ENCODE measurements at places on chromosomes 4 and X.
A peak's percentile ranks its signal among the peaks of the same experiment; 100 is the strongest.

GRCh38 chr4:121593760-121594159 is 103.0 kb downstream of the ANXA5 start:
- no peak for DNase-seq

- no peak for DNase-seq
These were observed 152.6 kb downstream of the MID1 start for GRCh38 chrX:10467793-10468192.

DNA sequence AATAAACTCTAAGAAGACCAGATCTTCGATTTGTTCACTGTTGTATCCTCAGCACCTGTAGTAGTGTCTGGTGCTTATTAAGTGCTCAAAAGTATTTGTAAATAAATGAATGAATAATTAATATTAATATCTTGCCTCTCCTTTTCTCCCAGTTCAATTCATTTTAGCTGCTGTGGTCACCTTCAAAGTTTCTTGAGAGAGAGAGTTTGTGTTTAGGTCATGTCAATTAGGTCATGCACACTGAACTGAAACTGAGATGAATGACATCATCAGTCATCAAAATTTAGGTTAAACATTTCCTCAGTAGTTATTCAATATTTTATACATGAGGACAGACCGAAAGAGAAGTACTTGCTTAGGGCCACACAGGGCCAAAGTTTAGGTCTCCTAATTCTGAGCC is 73.5 kb downstream of the ANXA3 start:
- no peak for DNase-seq

GRCh38 chr4:186669159-186669731 is 54.4 kb downstream of the FAT1 start:
- DNase-seq, result no peak

- no peak for DNase-seq
These were observed 32.7 kb upstream of the MAGED1 start for GRCh38 chrX:51860679-51861078.

GRCh38 chr4:150135134-150135772 is 57.0 kb downstream of the DCLK2 start:
- DNase-seq, result no peak

GRCh38 chrX:151397741-151398070 is 700 bp downstream of the VMA21 start:
- no peak for DNase-seq

GRCh38 chr4:140152751-140153418 is 1.1 kb downstream of the MAML3 start:
- no peak for DNase-seq

DNA sequence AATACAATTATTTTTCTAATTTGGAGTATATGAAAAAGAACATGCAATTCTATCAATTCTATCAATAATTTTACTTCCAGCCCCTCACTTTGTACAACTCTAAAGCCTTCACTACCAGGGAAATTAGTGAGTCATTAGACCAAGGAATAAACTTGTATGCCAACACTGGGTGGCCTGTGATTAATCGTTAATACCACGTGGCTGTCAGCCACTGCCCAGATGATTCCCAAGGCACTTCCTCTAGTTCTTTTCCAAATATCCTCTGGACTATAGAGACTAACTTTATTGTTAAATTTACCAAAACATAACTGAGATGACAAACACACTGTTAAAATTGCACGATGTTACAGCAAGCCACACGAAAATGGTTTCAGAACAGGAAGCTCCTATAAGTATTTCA is 45.7 kb downstream of the MID1 start:
- no peak for DNase-seq

DNA sequence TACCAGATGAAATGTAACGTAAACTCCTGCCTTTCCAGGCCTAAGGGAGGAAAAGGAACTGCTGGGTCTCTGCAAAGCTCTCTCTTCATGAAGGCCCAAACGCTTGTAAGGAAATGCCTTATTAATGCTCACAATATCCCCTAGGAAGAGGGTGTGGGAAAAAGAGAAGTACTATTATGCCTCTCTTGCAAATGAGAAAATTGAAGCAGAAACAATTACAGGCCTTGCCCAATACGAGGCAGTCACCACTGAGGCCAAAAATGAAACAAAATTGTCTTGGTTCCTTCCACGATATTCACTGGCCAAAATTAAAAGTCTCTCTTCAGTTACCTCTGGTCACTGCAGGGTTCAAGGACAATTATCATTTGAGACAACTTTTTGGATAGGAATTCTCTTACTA is 3.2 kb downstream of the SCARB2 start:
- DNase-seq, result no peak

- DNase-seq, result no peak
These were observed 105.8 kb upstream of the WDR44 start for GRCh38 chrX:118239913-118240698.

- DNase-seq, result no peak
These were observed 97.3 kb upstream of the NAP1L5 start for GRCh38 chr4:88794952-88795351.

DNA sequence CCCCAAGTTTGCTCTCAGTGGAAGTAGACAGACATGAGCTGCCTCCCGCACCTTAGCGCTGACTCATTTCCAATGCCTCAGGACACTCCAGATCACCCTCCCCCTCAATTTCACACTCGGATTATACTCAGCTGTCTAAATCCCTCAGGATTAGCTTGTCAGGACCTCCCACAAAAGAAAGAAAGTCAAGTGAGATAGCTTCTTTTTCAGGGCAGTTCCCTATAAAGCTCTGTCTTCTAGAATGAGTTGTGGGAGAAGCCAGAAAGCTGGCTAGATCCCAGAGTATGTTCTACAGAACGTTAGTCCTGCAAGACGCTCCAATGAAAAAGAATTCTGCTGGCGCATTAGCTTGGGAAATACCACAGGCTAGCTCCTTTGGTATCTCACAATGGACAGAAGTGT is 51.2 kb upstream of the MTNR1A start:
- DNase-seq, result no peak

- DNase-seq, result no peak
These were observed 155.5 kb downstream of the PDGFRA start for GRCh38 chr4:54384563-54384962.

GRCh38 chr4:41865306-41865980 is 69.8 kb upstream of the TMEM33 start:
- no peak for DNase-seq

GRCh38 chrX:11349020-11349419 is 55.8 kb downstream of the AMELX start:
- DNase-seq, result no peak

DNA sequence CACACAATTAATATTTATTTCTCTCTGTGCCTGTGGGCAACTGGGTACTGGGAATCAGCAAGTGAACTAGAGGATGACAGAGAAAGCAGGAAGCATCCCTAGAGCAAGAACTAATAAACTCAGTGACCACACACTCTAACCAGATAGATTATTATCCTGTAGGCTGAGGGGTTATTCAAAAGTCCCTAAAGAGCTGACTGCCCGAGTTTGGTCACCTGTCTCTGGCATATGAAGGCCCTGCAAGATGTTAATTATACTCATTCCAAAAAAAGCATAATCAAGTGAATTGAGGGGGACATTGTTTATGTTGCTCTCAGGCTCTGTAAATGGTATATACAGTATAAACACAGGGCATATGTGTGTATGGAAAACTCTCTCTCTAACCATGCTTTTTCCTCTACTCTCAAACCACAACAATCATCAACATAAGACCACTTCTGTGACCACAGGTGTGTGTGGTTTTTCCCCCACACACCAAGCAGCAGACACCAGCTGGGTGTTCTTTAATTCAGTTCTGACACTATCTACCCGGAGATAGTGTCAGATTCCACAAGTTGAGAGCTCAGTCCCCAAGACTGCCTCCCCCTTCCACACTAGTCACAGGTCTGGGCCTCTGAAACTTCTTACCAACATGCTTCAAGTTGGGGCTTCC is 6.2 kb upstream of the HPSE start:
- DNase-seq, result no peak

GRCh38 chr4:54545663-54546424 is 111.9 kb upstream of the KIT start:
- DNase-seq, result no peak

GRCh38 chr4:153950100-153950979 is 161.5 kb upstream of the SFRP2 start:
- DNase-seq, result no peak

GRCh38 chr4:186669735-186670134 is 53.9 kb downstream of the FAT1 start:
- no peak for DNase-seq

DNA sequence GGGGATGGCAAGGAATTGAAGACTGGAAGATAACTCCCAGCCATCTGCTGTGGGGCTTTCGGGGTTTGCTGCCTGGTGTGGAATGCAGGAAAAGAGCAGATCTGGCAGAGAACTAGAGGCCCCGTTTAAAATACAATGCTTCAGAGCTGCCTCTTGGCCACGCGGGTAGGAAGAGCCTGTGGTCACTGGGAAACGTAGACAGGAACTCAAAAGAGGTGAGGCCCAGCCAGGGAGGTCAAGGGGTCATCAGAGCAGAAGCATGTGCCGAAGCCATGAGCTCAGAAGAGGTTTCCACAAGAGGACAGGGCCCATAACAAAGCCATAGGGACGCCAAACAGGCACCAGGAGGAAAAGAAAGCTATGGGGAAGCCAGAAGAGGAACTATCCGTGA is 14.5 kb upstream of the STS start:
- DNase-seq, result no peak

DNA sequence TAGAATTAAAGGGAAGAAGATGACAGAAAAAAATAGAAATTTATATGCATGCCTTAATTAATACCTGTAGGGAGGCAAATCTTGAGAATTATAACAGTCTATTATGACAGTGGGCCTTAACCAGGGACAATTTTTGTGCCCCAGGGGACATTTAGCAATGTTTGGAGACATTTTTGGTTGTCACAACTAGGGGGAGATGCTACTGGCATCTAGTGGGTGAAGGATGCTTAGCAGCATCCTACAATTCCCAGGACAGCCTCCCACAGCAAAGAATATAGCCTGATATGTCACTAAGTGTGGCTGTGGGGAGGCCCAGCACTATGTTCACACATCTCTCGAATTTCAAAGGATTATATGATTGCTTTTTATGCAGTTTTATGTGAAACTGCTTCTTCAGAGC is 10.5 kb downstream of the GPR82 start:
- no peak for DNase-seq

GRCh38 chrX:115266300-115266699 is 23.2 kb upstream of the LUZP4 start:
- no peak for DNase-seq

DNA sequence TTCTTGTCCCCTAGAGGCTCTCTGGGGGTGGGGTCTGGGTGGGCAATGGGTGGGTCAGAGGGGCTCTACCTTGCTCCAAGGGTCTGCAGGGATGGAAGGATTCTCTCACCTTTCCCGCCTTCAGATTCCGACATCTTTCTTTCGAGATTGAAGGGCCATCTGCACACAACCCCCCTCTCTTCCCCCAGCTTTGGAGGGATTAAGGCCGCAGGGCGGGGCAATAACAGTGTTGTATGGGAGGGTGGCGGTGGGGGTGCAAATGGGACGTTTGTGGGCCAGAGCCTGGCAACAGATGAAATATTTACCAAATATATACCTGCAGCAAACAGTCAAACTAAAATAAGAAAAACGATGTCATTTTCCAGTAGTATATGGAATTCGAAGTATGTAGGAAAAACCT is at the start of gene CACNA1F:
TSS of gene CACNA1F (minus strand) at position 165 of the 400 bp plus-strand sequence. CDS start at position 134, 31 bp downstream.
- no peak for DNase-seq

DNA sequence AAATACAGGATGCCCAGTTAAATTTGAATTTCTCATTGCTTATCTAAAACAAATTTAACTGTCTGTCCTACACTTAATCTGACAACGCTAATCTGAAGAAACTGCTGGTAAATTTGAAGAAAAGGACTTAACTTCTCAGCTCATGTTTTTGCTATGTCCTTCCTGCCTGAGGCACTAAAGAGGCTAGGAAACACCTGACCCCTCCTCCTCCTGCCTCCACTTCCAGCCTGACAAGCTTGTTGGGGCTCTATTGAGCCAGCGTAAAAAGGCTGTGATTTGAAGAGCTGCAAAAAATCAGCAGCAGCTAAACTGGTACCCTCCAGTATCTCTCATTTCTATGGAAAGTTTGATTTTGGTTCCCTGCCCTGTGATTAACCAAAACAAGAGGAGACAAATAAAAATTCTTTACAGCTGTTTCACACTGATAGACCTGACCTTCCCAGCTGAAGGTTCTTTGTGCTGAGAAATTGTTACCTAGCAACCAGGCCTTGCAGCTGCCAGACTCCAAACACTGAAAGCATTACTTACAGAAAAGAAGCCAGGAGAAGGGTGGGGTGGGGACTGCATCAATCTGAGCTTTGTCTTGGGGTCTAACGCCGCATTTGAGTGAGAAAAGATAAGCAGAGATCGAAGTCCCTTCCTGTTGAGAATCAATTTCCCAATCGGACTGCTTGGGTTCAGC is 35.0 kb downstream of the DCX start:
- DNase-seq, result peak; percentile 45

DNA sequence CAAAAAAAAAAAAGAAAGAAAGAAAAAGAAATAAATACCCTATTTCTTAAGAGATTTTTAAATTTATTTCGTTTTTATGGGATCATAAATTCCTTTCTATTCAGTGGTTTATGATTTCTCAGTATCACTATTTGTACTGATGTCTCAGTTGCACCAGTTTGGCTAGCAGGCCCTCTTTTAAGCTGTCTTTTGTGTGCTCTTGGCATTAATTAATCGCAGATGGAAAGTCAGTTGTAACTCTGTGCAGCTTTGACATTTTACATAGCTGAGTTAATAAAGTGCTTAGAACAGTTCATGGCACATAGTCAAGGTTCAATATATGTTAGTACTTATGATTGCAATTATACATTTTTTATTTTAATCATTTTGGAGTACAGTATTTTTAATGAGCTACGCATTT is 123.7 kb upstream of the NUDT6 start:
- DNase-seq, result no peak

DNA sequence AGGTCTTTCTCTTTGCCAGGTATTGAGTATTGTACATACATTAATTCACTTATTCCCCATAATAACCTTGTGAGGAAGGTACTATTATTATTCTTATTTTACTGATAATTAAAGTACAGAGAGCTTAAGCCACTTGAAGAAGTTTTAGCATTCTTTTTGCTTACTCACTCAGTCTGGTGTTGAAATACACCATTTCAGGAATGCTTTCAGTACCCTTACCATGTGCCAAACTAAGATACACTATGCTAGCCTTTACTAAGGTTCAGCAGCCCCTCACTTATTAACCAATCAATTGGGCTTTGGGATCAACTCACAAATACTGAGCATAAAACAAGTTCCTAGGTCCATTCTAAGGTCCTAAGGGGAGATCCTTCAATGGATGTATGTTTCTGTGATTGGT is 179.0 kb upstream of the FGF13 start:
- no peak for DNase-seq

GRCh38 chr4:48262926-48263325 is 6.7 kb downstream of the TEC start:
- DNase-seq, result no peak

DNA sequence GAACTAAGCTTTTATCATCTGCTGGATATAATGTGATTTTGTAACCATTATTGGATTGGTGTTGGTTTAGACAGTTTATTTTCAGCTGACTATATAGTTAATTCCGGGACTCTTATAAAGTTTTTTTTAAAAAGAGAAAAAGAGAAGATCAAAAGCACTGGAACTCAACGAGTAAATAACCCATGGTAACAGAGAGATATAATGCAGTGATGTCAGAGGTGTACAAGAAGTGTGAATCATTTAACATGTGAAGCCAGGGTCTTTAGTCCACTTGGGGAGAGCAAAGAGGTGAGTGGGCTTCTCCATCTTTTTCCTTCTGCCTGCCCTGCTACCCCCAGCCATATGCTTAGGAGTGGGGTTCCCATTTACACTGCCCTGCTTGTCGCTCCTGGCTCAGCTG is 3.2 kb downstream of the TMEM165 start:
- DNase-seq, result no peak

GRCh38 chr4:555566-556275 is 20.4 kb downstream of the TMEM271 start:
- no peak for DNase-seq

All from DMS153 (cell line).